ENCODE measurements at places on chromosomes 6 and 20.

GRCh38 chr6:127342296-127342945, 988 bp downstream of the ECHDC1 start:
- no peak for DNase-seq

GRCh38 chr6:98894810-98895209, 52.9 kb downstream of the FBXL4 start:
- DNase-seq = no peak

DNA sequence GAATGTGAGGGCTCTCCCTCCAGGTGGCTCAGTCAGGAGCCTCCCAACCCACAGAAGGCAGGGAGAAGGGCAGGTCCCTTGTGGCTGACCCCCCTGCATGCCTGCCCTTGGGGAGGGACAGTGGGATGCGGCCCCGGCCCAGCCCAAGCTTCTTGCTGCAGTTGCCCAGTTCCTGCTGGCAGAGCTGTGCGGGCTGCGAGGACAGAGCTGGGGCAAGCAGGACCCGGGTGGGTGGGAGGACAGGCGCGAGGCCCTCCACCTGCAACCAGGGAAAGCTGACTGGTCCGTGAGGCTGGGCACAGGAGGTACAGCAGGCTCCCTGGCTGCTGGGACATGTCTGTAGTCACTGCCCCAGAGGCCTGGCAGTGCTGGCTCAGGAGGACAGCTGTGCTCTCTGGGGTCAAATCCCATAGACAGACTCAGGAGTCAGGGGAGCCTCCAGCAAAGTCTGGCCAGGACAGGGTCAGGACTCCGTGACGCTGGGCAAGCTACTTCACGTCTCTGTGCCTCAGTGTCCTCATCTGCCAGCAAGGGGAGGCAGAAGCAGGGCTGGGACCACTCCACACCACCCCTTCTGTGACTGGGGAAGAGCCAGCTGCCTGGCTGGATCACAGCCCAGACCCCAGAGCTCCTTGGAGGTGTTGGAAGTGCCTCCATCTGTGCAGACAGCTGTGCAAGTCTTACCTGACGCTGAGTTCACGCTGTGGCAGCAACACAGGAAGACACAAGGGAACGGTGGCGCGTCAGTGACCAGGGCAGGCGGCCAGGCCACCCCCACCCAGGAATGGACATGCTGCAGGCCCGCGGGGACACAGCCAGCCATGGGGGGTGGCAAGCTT, 13.0 kb downstream of the UCKL1 start:
- no peak for DNase-seq

- no peak for DNase-seq
Observed at GRCh38 chr20:62370115-62370806, 3.1 kb upstream of the LAMA5 start.

GRCh38 chr6:130779658-130780033, 47.6 kb upstream of the SMLR1 start:
- DNase-seq = no peak

DNA sequence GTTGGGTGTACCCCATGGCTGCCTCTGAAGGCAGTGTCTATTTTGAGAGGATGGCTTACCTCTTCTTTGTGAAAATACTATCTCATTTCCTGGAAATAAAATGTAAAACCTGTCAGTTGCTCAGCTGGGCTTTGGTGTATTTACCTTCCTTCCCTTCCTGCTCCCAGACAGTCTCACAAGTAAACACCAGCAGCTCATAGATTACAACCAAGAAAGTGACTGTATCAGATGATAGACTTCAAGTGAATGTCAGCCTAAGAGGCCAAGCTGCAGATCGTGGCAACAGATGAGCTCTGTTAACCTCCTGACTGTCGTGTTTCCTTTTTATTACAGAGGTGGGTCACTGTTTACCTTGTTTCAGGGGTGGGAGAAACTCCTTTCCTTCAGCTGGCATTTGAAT, 37.3 kb downstream of the RNF8 start:
- DNase-seq = no peak

DNA sequence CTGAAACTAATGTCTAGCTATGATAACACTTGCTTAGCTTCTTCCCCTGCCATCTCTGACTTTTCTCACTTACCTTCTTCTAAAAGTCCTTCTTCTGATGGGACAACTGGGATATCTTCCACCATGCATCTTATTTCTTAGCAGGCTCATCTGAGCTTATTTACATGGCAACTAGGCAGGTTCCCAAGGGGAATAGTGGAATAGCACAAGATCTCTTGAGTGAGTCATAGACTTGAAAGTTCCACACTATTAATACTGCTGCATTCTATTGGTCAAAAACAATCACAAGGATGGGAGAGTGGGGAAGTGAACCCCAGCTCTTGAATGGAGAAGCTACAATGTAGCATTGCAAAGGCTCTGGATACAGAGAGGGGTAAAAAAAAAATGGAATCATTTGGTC, 142.1 kb downstream of the HAO1 start:
- no peak for DNase-seq

DNA sequence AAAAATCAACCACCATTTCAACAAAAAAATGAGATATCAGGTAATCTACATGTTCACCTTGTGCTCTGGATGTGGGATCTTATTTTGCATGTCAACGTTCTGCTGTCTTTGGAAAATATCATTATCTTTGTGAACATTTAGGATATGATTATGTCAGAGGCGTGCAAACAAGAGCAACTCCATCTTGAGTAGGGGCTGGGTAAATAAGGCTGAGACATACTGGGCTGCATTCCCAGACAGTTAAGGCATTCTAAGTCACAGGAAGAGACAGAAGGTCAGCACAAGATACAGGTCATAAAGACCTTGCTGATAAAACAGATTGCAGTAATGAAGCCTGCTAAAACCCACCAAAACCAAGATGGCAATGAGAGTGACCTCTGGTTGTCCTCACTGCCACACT, 28.8 kb upstream of the ZBTB24 start:
- DNase-seq = no peak

GRCh38 chr6:146194434-146194833, 165.6 kb downstream of the GRM1 start:
- no peak for DNase-seq

DNA sequence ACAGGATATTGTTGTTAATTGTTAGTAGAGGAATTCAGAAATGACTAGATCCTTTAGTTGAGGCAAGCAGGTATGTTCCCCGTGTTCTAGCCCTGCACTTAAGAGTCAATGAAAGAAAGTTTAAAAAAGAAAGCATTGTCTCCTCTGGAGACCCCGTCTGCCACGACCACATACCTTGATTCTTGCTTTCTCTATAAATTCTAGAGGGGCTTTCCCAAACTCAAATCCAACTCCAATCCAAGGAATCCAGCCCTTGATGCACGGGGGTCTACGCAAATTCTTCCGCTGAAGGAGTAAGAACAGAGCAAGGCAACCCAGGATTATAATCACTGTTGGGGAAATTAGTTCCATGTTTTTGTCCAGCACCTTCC, 401 bp downstream of the CYP39A1 start:
- DNase-seq = no peak

DNA sequence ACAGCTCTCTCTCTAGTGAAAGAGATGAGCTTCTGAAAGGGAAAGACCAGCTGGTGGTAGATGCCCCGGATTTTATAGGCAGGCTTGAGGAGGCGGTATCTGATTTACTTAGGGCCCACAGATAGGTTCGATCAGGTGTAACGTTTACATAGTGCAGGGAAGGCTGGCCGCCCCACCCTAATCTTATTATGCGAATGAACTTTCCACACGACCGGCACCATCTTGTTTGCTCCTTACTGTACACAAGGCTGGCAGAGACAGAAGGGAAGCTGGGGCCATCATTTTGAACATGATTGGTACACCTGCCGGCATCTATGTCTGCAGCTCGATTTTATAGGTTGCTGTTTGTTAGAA, 212.0 kb upstream of the JARID2 start:
- DNase-seq = no peak

DNA sequence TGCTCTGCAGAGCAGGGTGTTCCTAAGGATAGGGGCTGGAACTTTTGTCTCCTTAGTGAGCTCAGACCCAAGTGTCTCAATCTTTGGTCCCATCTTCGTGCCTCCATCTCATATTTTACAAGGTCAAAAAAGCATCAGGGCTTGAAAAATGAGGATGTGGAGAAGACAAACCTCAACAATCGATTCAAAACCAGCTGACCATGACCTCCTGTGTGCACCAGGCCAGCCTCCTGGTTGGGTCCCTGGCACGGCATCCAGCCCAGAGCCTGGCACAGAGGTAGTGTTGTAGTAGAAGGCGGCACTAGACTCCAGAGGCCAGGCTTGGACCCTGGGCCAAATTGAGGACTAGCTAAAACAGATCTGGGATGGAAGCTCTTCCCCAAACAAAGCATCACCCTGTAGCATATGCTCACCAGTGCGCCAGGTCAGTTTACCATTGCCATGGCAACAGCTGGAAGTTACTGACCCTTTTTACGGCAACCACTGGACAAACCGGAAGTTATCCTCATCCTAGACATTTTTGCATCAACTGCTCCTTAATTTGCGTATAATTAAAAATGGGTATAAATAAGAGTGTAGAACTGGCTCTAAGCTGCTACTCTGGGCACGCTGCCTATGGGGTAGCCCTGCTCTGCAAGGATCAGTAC, 69.3 kb upstream of the BLCAP start:
- no peak for DNase-seq

DNA sequence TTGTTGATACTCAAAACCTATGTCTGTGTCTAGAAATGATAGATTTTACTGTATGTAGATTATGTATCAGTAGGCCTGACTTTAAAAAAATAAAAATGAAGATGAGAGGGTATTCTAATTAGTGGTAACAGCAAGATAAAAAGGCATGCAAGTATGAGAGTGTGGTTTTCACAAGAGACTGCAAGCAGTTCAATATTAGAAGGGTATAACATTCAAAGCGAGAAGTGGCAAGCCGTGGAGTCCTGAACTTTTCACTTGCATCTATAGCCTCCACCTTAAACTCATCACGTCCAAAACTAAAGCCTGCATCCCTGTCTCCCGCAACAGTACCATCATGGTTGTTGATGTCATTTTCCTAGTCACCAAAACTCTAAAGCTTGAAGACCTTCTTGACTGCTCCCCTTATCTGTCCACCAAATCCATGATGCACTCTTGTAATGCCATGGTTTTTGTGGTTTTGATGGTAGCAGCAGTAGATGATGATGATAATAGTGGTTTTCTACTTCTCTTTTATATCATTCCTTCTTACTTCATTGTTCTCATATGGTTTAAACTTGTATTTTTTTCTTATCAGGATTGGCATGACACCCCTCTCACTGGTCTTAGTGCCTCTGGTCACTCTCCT, 9.2 kb upstream of the CGA start:
- DNase-seq = no peak

DNA sequence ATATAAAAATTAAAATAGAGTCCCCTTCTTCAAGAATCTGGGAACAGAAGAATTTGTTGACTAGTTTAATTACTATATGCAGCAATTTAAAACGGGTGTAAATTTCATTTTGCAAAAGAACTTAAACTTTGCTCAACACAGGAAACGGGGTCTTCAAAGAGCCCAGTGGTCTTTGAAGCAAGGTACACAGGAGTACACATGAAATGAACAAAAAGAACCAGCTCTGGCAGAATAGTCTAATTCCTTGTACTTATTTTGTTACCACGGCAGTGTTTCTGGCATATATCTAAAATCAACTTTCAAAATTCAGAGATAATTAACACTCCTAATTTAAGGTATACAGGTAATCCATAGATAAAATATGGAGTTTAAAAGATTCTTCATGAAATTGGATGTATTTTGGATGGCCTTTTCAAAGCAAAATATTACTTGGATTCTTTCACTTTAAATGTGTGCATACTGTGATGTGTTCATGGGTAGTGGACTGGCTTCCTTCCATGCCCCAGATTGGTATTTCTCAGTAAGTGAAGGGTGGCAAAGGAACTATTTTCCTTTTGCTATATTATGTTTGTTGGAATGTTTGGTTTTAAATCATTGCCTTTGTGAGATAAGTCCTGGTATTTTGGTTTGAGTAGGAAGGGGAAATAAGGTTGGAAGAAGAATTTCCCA, 96.8 kb upstream of the THEMIS start:
- DNase-seq = no peak

DNA sequence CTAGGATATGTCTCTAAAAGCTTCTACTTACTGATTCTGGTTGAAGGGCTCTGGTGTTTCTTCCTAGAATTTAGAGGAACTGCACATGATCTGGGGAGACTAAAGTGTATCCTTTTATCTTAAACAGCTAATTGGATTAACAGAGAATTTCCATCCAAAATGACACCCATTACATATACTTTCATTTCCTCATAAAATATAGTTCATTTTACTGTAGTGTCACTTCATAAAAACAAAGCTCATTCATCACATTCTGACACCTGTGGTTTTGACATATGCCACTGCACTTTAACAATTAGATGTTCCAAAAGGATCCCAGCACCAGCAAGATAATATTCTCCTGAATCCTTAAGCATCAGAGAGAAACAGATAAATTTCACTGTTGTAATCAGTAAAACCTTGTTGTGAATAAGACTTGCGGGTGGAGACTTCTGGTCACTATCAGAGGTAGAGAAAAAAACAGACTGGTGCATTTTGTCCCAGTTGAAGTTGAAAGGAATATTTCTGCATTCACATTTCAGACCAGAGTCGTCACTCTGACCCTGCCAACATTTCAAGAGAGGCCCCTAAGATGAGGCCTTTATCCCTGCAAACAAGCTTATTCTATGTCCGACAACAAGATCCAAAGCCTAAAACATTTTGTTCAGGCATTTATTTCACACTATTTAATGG, 175.3 kb upstream of the BMP5 start:
- no peak for DNase-seq

- DNase-seq = no peak
Observed at GRCh38 chr6:43773980-43774775, 4.2 kb downstream of the VEGFA start.

- DNase-seq = no peak
Observed at GRCh38 chr20:63273059-63273579, 506 bp downstream of the ARFGAP1 start.

DNA sequence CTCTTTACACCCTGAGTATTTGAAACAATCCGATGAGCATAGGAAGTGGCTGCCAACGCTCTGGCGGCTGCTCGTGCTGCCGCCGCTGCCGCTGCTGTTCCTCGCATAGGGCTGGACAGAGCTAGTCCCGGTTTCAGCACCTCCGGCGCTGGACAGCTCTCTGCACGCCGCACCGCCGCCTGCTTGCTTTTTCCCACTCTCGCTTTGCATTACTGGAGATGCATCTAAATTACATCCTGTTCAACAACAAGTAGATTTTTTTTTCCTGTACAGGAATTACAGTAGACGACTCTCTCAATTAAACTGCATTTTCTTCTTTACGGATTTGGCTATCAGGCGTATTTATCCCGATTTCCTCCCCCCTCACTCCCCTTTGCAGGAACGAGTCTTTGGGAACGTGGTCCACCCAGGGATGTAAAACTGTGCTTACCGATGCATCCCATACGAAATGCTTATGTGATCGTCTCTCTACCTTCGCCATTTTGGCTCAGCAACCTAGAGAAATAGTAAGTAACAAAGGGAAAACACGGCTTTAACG, 563.8 kb downstream of the LMBRD1 start:
- DNase-seq = no peak

GRCh38 chr6:26224940-26225847, 138.0 kb downstream of the HFE start:
- DNase-seq = no peak

- DNase-seq = no peak
Observed at GRCh38 chr6:14384175-14384949, 266.8 kb downstream of the CD83 start.

GRCh38 chr6:111804627-111805235, 68.5 kb downstream of the FYN start:
- no peak for DNase-seq

Data from AG04449 (cell line).